ENCODE measurements at places on chromosomes 16 and 17. TPM values are rescaled to one million over a fixed set of nuclear protein-coding genes. Genes with fewer than 3 reads are reported as not detected.

The GUCY2D gene
- total RNA-seq, result not detected

The TBC1D3C gene
- not detected for total RNA-seq

The IRX6 gene
- 37.1 TPM for total RNA-seq

The FOXF1 gene
- total RNA-seq, result 0.16 TPM

The KRT27 gene
- not detected for total RNA-seq

The CNTD1 gene
- total RNA-seq, result not detected

The RPL23 gene
- 564 TPM for total RNA-seq

The DOC2B gene
- total RNA-seq, result 6.4 TPM

The ZFP3 gene
- 12.6 TPM for total RNA-seq

The SBK1 gene
- 1.9 TPM for total RNA-seq

- no peak for DNase-seq
These were observed 41.3 kb upstream of the ACSF3 start for GRCh38 chr16:89052191-89052889.

DNA sequence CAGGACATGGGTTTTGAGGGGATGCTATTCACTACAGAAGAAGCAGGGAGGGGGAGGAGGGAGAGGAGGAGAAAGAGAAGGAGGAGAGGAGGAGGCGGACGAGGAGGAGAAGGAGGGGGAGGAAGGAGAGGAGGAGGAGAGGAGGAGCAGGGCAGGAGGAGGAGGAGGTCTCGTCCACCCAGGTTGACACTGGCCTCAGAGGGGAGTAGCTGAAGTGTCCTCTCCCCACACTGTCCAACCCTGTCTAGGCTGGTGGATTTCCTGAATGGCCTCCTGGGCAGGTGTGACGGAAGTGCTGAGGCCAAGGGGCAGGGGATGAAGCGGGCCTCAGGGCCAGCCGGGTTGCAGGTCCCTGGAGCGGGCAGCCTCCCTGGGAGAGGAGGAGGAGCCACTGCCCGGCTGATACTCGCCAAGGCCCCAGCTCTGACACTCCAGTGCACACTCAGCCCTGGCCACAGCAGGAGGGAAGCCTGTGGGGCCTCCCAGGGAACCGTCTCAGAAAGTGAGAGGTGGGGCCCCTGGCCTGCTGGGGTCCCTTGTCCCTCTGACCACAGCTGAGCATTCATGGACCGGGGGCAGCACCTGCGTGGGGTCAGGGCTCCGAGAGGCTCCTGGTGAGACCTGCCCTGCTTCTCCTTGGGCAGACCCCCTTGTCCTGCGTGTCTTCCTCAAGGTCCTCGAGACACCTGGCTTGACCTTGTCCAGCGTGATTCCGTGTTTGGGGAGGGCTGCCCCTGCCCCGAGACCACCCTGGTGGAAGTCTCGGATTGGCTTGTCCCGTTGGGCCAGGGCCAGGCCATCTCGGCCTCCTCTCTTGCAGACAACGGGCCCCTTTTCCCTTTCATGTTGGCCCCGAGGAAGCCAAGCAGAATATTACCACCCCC lies 200.6 kb upstream of the CIBAR2 start:
- no peak for DNase-seq

GRCh38 chr17:74573169-74573568 lies 5.9 kb upstream of the CD300H start:
- no peak for DNase-seq

- no peak for DNase-seq
These were observed 3.1 kb downstream of the TEX2 start for GRCh38 chr17:64259922-64260321.

- DNase-seq, result no peak
These were observed 88.6 kb downstream of the USP31 start for GRCh38 chr16:23060458-23061320.

DNA sequence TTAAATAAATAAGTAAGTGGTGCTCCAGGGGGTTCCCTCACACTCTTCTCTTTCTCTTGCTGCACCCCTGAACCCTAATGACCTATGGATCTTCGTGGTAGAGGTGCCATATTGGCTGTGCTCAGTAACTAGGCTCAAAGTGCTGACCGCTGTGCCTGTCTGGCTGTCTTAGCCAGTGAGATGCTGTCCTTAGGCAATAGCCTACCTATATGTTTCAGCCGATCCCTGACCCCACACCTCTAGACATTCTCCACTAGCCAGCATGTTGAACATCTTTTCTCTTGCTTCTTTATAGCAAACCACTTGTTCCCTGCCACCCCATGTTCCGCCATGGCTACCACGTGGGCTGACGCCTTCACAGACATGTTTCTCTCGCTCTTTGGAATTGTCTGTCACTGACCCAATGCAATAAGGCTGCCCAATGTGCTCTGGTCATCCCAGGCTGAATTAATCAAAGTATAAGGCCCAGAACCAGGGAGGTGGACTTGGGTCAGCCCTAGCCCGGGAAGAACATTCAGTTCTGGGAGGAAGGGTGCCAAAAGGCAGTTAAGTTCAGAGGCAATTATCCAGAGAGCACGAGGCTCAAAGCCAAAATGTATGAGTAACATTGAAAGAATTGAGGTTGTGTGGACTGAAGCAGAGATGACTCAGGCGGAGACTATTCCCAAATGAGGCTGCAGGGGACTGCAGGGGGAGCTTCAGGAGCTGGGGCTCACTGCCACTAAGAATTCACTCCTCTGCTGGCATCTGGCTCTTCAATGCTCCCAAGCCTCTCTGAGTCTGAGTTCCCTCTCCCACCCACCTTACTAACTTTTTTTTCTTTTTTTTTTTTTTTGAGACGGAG lies 28.7 kb upstream of the TNRC6A start:
- peak; percentile 78 for DNase-seq

- peak; percentile 80 for DNase-seq
These were observed 1.5 kb upstream of the ALOXE3 start for GRCh38 chr17:8119581-8120519.

DNA sequence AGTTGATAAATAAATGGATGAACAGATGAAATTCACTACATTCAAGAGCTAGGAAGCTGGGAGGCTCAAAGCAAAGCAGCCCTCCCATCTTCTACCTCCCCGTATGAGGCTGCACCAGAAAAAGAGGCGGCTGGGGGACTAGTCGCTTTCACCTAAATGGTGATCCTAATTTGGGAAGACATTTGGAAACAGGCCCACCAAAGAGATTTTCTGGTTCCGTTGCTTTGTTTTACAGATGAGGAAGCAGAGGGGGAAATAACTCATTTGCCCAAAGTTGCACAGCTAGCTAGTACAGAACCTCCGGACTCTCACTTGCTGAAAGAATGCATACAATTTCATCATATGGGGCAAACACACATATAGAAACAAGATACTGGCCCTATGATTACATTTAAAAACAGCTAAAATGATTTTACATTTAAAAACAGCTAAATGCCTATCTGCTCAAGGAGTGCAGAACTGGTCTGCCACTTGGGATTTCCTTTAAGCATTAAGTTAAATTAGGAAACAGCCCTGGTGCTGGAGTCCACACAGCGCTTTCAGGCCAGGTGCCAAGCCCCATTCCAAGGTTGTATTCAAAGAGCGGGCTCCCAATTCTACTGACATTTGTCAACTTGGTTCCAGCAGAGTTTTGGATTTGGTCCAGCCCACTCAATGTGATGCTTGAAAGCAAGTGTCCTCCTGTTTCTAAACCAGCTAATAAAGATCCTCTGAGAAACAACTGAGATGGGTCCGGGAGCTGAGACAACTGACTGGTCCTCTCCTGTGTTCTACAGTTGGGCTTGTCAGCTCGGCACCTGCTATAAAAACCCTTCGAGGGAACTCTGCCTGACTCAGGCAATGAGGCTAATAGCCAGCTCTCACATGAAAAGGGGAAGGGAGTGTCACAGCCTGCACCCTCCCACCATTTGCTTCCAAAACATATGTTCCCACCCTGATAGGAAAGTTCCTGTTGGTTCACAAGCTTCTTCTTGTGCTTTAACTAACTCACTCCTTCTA lies 11.7 kb downstream of the ERN1 start:
- DNase-seq, result no peak

GRCh38 chr16:12753203-12754023 lies 50.3 kb downstream of the CPPED1 start:
- no peak for DNase-seq

GRCh38 chr16:27311448-27311830 lies 2.3 kb upstream of the IL4R start:
- peak; percentile 39 for DNase-seq

- DNase-seq, result no peak
These were observed 6.9 kb downstream of the ERCC4 start for GRCh38 chr16:13926891-13927290.

DNA sequence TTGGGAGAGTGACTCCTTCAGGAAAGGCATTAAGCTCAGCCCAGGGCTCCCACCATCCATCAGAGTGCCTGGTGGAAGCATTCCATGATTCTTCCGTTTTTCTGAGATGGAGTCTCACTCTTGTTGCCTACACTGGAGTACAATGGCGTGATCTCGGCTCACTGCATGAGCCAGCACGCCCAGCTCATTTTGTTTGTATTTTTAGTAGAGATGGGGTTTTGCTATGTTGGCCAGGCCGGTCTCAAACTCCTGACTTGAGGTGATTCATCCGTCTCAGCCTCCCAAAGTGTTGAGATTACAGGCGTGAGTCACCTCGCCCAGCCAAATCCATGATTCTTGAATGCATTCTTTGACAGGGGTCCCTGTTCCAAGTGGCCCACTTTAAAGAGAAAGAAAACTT lies 23.1 kb downstream of the MIS12 start:
- DNase-seq, result no peak

DNA sequence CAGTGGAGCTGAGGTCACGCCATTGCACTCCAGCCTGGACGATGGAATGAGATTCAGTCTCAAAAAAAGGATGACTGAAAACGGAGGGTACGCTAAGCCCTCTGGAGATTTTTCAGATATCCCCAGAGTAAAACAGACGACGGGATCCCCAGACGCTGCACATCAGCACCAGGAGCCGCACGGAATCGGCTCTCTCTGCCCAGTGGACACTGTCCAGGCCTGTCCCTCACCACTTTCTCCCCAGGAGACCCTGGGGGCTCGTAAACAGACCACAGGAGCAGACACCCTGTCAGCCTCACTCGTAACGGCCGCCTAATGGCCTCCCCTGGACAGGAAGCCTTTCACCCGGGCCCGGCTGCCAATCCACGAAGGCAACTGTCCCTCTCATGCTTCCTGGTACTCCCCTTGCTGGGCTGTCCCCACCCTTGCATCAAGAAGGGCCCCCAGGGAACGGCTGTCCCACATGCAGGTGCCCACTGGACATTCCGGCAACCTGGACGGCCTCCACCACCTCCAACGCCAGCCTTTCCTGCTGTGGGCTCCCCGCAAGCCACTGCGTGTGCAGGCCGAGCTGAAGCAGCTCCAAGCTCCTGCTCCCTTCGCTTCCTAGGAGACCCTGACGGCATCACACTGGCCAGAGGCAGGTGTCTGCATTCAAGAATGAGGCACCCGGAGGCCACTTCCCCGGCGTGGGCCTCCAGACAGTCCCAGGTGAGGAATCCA lies 74.3 kb downstream of the TIMM22 start:
- DNase-seq, result no peak

GRCh38 chr16:66036184-66036583 lies 330.3 kb upstream of the CDH5 start:
- no peak for DNase-seq

- no peak for DNase-seq
These were observed 2.1 kb upstream of the SEZ6 start for GRCh38 chr17:29007860-29008455.

GRCh38 chr17:44222112-44222869 lies 2.8 kb upstream of the UBTF start:
- DNase-seq, result peak; percentile 89

GRCh38 chr17:79803997-79804855 lies 7.3 kb upstream of the CBX8 start:
- no peak for DNase-seq

- no peak for DNase-seq
These were observed 12.3 kb downstream of the RFFL start for GRCh38 chr17:35051183-35051578.

GRCh38 chr17:29918922-29919856 lies 10.8 kb downstream of the SSH2 start:
- DNase-seq, result no peak

GRCh38 chr16:11203111-11203623 lies 52.8 kb downstream of the SOCS1 start:
- no peak for DNase-seq

DNA sequence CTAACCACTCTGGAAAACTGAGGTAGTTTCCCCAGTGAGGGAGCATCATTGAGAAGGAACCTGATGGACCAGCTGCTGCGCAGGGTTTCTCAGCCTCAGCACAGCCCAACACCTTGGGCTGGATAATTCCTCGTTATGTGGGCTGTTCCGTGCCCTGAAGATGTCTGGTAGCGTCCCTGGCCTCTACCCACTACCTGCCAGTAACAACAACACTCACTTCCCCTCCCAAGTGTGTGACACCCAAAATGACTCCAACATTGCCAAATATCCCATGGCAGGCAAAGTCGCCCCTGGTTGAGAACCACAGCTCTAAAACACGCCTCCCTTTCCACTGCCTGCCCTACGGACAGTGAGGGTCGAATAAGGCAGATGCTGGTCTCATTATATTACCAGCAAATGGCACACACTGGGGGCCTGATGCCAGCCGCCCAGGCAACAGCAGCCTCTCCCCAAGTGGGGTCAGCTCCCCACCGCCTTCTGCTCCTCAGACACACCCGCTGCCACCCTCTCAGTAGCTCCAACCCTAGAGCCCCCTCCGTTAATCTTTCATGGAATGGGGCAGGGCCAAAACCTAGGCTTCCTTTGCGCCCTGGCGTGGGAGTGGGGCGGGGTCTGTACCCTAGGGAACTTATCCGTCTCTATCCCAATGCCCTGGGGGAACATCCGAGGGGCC lies 1.0 kb downstream of the RHBDF2 start:
- no peak for DNase-seq

DNA sequence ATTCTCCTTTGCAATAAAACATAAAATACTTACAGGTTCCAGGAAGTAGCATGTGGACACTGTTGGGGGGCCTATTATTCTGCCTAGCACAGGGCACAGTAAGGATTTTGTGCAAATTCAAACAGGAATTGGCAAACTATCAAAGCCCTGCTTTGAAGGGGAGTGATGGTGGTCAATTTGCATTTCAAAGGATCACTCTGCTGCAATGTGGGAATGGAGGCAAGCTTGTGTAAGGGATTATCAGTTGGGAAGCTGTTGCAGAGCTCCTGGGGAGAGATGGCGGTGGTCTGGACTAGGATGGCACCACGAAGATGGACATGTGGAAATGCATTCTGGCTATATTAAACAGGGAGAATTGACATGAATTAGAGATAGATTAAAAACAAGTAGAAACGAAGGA lies 990.7 kb upstream of the RBFOX1 start:
- no peak for DNase-seq

DNA sequence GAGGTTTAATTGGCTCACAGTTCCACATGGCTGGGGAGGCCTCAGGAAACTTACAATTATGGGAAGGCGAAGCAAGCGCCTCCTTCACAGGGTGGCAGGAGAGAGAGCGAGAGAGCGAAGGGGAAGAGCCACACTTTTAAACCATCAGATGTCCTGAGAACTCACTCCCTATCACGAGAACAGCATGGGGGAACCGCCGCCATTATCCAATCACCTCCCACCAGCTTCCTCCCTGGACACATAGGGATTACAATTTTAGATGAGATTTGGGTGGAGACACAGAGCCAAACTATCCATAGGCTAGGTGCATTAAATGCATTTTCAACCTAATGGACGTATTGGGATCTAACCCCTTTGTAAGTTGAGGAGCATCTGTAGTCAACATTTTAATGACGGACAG lies 4.9 kb upstream of the ANKRD40 start:
- DNase-seq, result no peak
